ENCODE measurements at places on chromosomes 5 and 9.

- no peak for DNase-seq
These were observed 42.9 kb upstream of the SUB1 start for GRCh38 chr5:32542216-32543059.

DNA sequence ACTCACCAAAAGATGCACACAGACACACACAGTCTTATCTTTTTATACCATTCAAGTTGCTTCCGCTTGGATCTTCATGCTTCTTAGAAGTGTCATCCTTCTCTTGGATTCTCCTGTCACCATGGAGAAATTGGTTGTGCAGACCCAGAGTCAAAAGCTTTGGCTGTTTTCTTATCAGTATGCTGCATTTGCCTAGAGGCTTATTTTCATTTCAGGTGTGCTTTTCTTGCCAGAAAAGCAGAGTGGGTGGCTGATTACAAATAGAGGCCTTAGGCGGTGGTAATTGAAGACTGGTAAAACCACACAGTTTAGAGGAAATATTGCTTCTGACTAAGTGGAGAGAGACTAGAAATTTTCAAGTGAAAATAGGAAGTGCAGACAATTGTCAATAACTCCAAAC is 70.2 kb upstream of the TLE4 start:
- DNase-seq: no peak

- no peak for DNase-seq
These were observed 4.9 kb upstream of the AKNA start for GRCh38 chr9:114392749-114393112.

GRCh38 chr9:101477736-101478135 is 42.2 kb upstream of the ALDOB start:
- no peak for DNase-seq

- DNase-seq: no peak
These were observed 594.8 kb downstream of the DMRTA1 start for GRCh38 chr9:23041466-23041865.

All from D721Med (cell line).